Myometrial cell (primary cell): ENCODE measurements at places on chromosomes 1 and 21. TPM values are rescaled to one million over a fixed set of nuclear protein-coding genes. Genes with fewer than 3 reads are reported as not detected.

The SMIM11 gene
- total RNA-seq, result 0.89 and 14.1 TPM in 2 replicates

The WDR64 gene
- total RNA-seq, result not detected in 2 replicates

The SPATA45 gene
- total RNA-seq, result not detected in 2 replicates

The KTI12 gene
- 12.2 and 12.7 TPM in 2 replicates for total RNA-seq

The TEX38 gene
- not detected in 2 replicates for total RNA-seq

The GJA8 gene
- total RNA-seq, result not detected in 2 replicates

The PCP4L1 gene
- not detected in 2 replicates for total RNA-seq
